ENCODE measurements at places on chromosomes 2 and 18.

- no peaks in the 10 kb centered on the region for H3K27me3 ChIP-seq
- H3K27ac ChIP-seq, result no peak overlapping the region
- H3K4me1 ChIP-seq, result no peaks in the 10 kb centered on the region
- no peaks in the 10 kb centered on the region for H3K36me3 ChIP-seq
- no peak overlapping the region for H3K4me3 ChIP-seq
- DNase-seq, result no peak
Observed at GRCh38 chr2:214899751-214900150, 90.3 kb upstream of the BARD1 start.

- H3K4me1 ChIP-seq, result no peaks in the 10 kb centered on the region
- no peak overlapping the region for H3K4me3 ChIP-seq
- DNase-seq, result no peak
Observed at GRCh38 chr2:558879-559278, 118.3 kb downstream of the TMEM18 start.

GRCh38 chr18:74631212-74631611 lies 33.5 kb downstream of the ZNF407 start:
- peaks cover 9% of the 10 kb centered on the region for H3K36me3 ChIP-seq
- peaks cover 5% of the 10 kb centered on the region for H3K4me1 ChIP-seq
- no peak overlapping the region for H3K27ac ChIP-seq
- no peak overlapping the region for H3K4me3 ChIP-seq
- H3K27me3 ChIP-seq, result no peaks in the 10 kb centered on the region

- no peak overlapping the region for H3K4me3 ChIP-seq
- no peaks in the 10 kb centered on the region for H3K27me3 ChIP-seq
- peaks cover 38% of the 10 kb centered on the region for H3K4me1 ChIP-seq
- no peak for DNase-seq
- no peaks in the 10 kb centered on the region for H3K36me3 ChIP-seq
- H3K27ac ChIP-seq, result no peak overlapping the region
Observed at GRCh38 chr2:113213061-113213930, 39.5 kb downstream of the PSD4 start.

DNA sequence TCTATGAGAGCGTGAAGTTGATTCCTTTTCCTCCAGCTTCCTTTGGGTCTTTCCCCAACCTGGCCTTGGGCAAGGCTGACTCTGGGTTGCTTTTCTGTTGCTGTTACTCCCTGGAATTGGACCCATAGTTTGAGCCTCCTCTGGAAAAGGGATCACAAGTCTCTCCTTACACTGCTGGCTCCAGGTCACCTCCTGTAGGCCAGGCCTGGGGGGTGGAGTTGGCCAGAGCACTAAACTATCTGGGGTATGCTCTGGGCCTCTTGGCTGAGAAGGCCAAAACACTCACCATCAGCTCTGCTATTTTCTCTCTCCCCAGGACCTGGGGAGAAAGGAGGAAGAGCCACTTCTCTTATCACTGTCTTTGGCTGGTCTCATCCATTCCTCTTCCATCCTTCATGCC lies 56.5 kb upstream of the NCOA1 start:
- no peaks in the 10 kb centered on the region for H3K27me3 ChIP-seq
- no peak for DNase-seq
- H3K4me1 ChIP-seq, result peaks cover 8% of the 10 kb centered on the region
- H3K4me3 ChIP-seq, result no peak overlapping the region
- H3K36me3 ChIP-seq, result no peaks in the 10 kb centered on the region
- no peak overlapping the region for H3K27ac ChIP-seq

DNA sequence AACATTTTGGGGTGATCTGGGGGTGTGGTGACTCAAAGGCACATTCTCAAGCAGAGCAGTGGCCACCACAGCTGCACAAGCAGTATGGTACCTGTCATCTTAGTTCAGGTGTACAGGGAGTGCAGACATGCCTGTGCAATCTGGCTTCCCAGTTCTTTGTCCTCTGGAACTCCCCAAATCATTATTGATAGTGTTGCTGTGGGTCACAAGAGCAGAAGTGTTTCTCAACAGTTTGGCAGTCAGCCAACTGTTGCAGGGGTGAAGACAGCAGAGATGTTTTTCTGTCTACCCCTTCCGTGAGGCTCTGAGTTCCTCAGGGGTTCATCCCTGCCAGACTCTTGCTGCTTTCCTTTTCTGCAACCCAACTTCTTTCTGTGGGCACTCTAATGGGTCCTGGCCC lies 206.5 kb upstream of the ZSWIM2 start:
- no peak for DNase-seq
- no peak overlapping the region for H3K27ac ChIP-seq

DNA sequence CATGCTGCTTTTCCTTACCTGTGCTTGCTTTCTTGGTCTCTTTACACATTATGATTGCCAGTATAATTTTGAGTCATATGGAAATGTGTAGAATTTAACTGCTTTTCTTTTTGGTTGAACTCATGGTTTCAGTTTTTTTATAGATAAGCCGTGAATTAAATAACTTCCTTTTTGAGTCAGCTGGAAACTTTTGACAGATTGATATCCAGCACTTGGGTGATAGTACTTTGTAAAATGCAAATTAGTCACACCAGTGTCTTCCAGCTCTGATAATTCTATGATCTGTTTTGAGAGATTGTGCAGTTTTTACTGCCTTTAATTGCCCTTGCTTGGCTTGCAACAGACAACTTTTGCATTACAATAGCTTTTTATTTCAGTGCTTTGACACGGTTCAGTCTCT lies 86.4 kb downstream of the NCOA1 start:
- H3K27ac ChIP-seq, result no peak overlapping the region

DNA sequence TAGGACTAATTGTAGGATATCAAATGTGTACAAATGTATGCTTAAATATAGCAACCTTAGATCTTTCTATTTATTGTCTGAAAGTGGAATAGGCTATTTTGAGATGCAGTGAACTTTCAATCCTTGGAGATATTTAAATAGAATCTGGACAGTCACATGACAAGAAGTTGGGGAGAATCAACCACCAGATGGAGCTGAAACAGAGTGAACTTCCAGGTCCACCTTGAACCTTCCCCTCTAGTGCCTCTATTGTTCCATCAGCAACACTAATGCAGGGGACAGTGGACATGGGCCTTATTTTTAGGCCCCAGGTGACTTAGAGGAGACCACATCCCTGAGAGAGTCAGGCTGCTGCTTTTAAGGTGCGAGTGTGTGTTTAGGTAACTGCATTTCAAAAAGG lies 37.0 kb upstream of the CRIM1 start:
- no peaks in the 10 kb centered on the region for H3K36me3 ChIP-seq
- DNase-seq, result no peak
- no peak overlapping the region for H3K4me3 ChIP-seq
- no peaks in the 10 kb centered on the region for H3K4me1 ChIP-seq

- H3K36me3 ChIP-seq, result no peaks in the 10 kb centered on the region
- peaks cover 5% of the 10 kb centered on the region for H3K27me3 ChIP-seq
- no peak overlapping the region for H3K27ac ChIP-seq
- DNase-seq, result peak; percentile 76
- H3K4me3 ChIP-seq, result no peak overlapping the region
Observed at GRCh38 chr18:400456-400855, 100.0 kb downstream of the COLEC12 start.

GRCh38 chr2:96815326-96816126 lies 542 bp upstream of the CNNM3 start:
- H3K4me1 ChIP-seq, result peaks cover 12% of the 10 kb centered on the region
- H3K36me3 ChIP-seq, result no peaks in the 10 kb centered on the region
- H3K27me3 ChIP-seq, result no peaks in the 10 kb centered on the region
- peak; percentile 43 for DNase-seq
- H3K27ac ChIP-seq, result no peak overlapping the region

DNA sequence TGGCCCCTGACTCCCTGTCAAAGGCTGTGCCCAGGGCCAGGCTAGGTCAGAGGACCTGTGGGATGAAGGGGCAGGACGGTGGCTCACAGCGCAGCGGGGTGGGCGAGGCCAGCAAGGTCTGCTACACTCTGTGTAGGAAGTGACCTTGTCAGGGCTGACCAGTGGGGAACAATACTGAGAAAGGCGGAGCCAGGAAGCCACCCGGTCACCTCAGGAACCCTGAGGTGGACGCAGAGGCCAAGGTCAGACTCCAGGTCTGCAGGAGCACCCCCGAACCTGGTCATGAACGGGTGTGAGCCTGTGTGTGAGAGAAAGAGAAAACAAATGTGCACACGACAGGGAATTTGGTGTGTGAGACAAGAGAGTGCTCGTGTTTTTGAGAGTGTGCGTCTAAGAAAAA lies 72.3 kb downstream of the SMAD7 start:
- H3K27me3 ChIP-seq, result no peaks in the 10 kb centered on the region
- no peak overlapping the region for H3K4me3 ChIP-seq
- peaks cover 13% of the 10 kb centered on the region for H3K4me1 ChIP-seq
- H3K27ac ChIP-seq, result no peak overlapping the region
- no peaks in the 10 kb centered on the region for H3K36me3 ChIP-seq

GRCh38 chr2:69618362-69618761 lies 25.2 kb downstream of the AAK1 start:
- no peaks in the 10 kb centered on the region for H3K27me3 ChIP-seq
- H3K36me3 ChIP-seq, result no peaks in the 10 kb centered on the region
- peak; percentile 24 for DNase-seq
- H3K4me1 ChIP-seq, result peaks cover 8% of the 10 kb centered on the region

- no peaks in the 10 kb centered on the region for H3K36me3 ChIP-seq
- peaks cover 14% of the 10 kb centered on the region for H3K4me1 ChIP-seq
- no peaks in the 10 kb centered on the region for H3K27me3 ChIP-seq
- H3K27ac ChIP-seq, result no peak overlapping the region
- H3K4me3 ChIP-seq, result no peak overlapping the region
- DNase-seq, result no peak
Observed at GRCh38 chr2:26975102-26975501, 4.7 kb downstream of the MAPRE3 start.

DNA sequence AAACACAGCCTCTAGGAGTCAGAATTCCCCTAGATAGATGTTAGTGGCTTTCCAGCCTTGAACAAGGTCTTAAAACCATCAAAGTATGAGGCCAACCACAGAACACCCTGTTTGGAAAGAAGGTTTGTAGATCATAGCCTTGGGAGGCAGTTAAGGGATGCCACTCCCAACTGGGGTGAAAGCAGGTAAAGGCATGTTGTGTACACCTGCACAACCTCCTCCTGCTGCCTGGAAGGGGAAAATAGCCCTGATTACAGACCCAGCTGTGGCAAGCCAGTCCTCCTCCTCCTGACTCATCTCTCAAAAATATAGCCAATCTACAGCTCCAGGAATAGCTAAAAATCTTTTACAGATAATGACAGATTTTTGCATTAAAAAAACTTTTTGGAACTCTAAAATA lies 108.1 kb downstream of the RBM43 start:
- peaks cover 8% of the 10 kb centered on the region for H3K4me1 ChIP-seq
- no peak overlapping the region for H3K4me3 ChIP-seq
- H3K27me3 ChIP-seq, result no peaks in the 10 kb centered on the region
- no peaks in the 10 kb centered on the region for H3K36me3 ChIP-seq
- DNase-seq, result peak; percentile 5

- H3K4me3 ChIP-seq, result peak overlapping the region; percentile 27
- peaks cover 6% of the 10 kb centered on the region for H3K4me1 ChIP-seq
- DNase-seq, result peak; percentile 42
Observed at GRCh38 chr2:53576166-53576565, 191.4 kb upstream of the CHAC2 start.

GRCh38 chr2:127072396-127072795 lies 34.6 kb downstream of the BIN1 start:
- H3K4me3 ChIP-seq, result no peak overlapping the region
- no peak for DNase-seq
- no peak overlapping the region for H3K27ac ChIP-seq
- no peaks in the 10 kb centered on the region for H3K27me3 ChIP-seq
- H3K36me3 ChIP-seq, result no peaks in the 10 kb centered on the region
- H3K4me1 ChIP-seq, result peaks cover 6% of the 10 kb centered on the region

- H3K36me3 ChIP-seq, result no peaks in the 10 kb centered on the region
- H3K27me3 ChIP-seq, result no peaks in the 10 kb centered on the region
- H3K4me1 ChIP-seq, result peaks cover 40% of the 10 kb centered on the region
- no peak overlapping the region for H3K27ac ChIP-seq
Observed at GRCh38 chr2:47222826-47223554, 67.9 kb upstream of the STPG4 start.

GRCh38 chr2:124755386-124755785 lies 730.3 kb downstream of the CNTNAP5 start:
- H3K36me3 ChIP-seq, result no peaks in the 10 kb centered on the region
- no peak overlapping the region for H3K27ac ChIP-seq
- no peak for DNase-seq
- H3K4me1 ChIP-seq, result no peaks in the 10 kb centered on the region
- H3K4me3 ChIP-seq, result no peak overlapping the region
- H3K27me3 ChIP-seq, result no peaks in the 10 kb centered on the region

GRCh38 chr2:6939071-6939470 lies 21.9 kb downstream of the RNF144A start:
- no peak overlapping the region for H3K4me3 ChIP-seq
- DNase-seq, result no peak

Data from astrocyte (in vitro differentiated cells and primary cell).